Esophagus squamous epithelium (tissue), 5 donors: ENCODE measurements at places on chromosomes 1 and 21.
A peak's percentile ranks its signal among the peaks of the same experiment; 100 is the strongest.

- DNase-seq, result no peak
These were observed at the start of gene LCK for GRCh38 chr1:32250893-32251716. Gene LCK (plus strand): TSS chr1:32251265. CDS start chr1:32274330, 23,065 bp downstream.

- DNase-seq, result no peak
These were observed 19.4 kb upstream of the KCNE1 start for GRCh38 chr21:34531399-34531798.

DNA sequence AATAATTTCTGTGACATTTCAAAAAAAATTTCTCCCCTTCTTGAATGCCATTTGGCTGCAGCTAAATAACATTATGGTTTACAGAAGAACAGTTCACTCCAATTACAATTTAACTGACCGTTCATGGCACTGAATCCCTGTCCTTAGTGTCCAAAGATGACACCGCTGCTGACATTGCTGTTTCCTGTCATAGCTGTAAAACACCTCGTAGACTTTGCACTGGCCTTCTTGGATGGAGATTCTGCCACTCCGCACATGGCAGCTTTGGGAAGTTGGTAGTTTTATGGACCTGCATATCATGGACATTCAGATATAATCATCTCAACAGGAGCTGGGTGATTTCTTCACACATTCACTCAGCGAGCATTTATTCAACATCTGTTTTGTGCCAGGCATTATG, 5.0 kb downstream of the ARMH1 start:
- DNase-seq, result no peak

- DNase-seq, result no peak
These were observed 416.1 kb downstream of the MRPL39 start for GRCh38 chr21:25191141-25191540.

DNA sequence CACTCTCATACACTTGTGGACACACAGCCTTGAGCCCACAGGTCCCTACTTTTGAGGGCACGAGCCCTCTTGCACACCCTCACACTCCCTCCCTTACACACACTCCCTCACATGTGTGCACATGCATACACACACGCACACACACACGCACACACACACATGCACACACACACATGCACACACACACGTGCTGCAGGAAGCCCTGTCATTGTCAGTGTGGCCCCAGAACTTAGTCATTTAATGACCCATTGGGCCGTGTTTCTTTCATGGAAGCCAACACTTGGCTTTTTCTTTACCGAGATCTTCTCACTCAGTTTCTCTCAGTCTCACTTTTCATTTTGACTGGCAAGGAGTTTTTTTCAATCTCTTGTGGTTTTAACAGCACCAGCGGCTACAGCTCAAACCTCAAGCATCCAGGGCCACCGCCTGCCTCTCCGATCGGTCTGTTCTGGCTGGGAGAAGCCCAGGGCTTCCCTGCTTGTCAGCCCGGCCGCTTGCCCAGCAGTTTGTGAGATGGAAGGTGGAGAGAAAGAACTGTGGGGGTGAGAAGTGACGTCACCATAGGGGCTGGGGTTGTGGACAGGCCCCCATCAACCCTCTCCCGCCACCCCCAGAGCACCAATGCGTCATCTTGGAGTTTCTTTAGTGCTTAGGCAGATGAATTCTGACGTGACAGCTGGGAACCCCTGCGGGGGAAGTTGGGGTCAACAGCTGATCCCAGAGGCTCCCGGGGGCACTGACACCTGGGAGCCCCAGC, 15.8 kb upstream of the TNFRSF8 start:
- no peak for DNase-seq

GRCh38 chr1:179921981-179922872, 32.4 kb upstream of the CEP350 start:
- no peak for DNase-seq

DNA sequence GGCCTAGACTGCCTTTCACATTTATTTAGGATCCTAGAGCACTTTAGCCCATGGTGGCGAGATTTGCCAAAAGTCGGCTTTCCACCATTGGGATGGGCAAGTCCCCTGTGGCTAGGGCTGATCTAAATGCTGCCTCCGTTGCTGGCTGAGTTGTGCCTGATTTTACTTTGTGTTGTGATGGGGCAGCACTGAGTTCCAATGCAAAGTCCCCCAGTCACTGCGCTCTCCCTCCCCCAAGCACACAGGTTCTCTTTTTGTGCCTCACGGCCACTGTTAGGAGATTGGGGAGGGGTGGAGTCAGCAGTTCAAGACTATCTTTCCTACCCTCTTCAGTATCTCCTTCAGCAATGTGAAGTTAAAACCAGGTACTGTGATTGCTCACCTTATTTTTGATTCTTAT, 66.7 kb upstream of the COX20 start:
- DNase-seq, result no peak

GRCh38 chr1:64864018-64864940, 102.1 kb downstream of the JAK1 start:
- DNase-seq, result peak; percentile 52

- DNase-seq, result no peak
These were observed 3.5 kb downstream of the CD48 start for GRCh38 chr1:160708118-160708517.

GRCh38 chr1:53913352-53914033, 19.5 kb downstream of the DIO1 start:
- DNase-seq, result no peak

DNA sequence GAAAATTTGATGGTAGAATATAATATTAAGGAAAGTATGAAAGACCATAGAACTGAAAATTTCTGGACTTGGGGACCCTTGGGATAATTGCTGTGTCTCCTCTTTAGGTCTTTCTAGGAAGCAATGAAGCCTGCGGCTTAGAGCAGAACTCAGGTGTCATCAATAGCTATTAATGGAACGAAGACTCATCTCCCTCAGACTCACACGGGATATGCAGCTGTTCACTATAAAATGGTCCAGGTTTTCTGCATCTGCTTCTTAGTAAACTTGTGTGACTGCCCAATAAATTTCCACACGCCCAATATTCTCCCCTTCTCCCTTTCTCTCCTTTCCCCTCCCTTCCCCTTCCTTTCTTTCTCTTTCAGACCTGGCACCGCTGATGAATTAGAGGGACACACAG, 392.5 kb downstream of the HLX start:
- DNase-seq, result no peak

- DNase-seq, result no peak
These were observed 25.2 kb downstream of the MAPKAPK2 start for GRCh38 chr1:206709772-206710459.

DNA sequence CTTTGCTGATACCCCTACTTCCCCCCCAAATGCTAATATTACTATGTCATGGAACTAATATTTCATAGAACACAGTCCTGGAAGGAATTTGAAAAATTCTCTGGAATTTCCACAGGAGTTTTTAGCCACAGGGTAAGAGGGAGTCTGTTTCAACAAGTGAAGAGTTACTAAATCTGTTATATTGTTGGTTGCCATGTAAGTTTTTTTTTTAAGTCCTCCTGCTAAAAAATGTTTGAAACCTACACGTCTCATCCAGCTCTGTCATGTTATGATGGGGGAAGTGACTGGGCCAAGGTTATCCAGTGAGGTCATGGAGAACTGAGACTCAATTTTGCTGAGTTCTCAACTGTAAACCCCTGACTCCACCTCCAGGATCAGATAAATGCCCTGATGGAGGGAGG, 60.8 kb upstream of the USP24 start:
- DNase-seq, result no peak
